Sigmoid colon (tissue), 7 donors: ENCODE measurements at places on chromosomes 2 and 18. TPM values are rescaled to one million over a fixed set of nuclear protein-coding genes. Genes with fewer than 3 reads are reported as not detected.
A peak's percentile ranks its signal among the peaks of the same experiment; 100 is the strongest.

- DNase-seq: no peak
- H3K36me3 ChIP-seq: no peaks in the 10 kb centered on the region
- H3K27me3 ChIP-seq: no peaks in the 10 kb centered on the region
- no peak overlapping the region for H3K4me3 ChIP-seq
- H3K4me1 ChIP-seq: no peaks in the 10 kb centered on the region
These were observed 22.9 kb downstream of the TGIF1 start for GRCh38 chr18:3472681-3473544.

DNA sequence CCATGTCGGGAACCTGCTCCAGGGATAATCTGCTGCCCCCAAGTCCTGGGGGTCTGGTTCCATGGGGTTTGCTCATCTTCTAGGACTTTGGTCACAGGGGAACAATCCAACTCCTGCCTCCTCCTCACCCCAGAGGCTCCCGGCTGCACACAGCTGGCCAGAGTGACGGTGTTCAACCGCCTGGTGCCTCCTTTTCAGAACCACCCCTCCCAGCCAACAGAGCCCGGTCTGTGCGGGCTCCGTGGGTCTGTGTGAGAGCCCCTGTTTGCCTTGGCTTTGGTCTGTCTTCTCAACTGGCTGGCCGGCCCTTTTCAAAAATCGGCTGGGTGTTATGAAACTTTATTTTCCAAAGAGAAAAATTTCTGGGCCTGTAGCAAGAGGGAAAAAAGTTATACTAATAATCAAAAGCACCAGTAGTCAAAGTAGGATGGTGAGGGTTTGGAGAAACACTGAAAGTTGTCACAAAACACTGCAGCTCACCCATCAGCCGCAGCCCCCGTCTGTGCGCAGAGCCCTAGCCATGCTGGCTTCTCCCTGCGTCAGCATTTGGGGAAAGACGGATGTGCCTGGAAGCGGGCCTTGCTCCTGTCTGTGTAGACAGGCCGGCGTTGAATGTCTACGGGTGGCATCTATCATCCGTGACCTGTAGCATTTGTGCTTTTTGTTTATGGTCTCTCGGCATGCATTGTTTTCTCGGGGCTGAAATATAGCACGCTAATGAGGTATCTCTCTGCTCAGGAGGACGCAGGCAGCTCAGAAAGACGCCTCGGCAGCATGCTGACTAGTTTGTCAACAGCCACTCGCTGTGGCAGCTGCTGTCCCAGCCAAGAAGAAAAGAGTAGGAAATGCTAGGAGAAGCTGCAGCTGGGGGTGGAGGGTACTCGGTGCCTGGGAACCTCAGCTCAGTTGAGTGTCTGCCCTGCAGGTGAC is 138.6 kb downstream of the GLI2 start:
- peak; percentile 56 for DNase-seq
- peaks cover 14% of the 10 kb centered on the region for H3K4me1 ChIP-seq
- no peak overlapping the region for H3K4me3 ChIP-seq

DNA sequence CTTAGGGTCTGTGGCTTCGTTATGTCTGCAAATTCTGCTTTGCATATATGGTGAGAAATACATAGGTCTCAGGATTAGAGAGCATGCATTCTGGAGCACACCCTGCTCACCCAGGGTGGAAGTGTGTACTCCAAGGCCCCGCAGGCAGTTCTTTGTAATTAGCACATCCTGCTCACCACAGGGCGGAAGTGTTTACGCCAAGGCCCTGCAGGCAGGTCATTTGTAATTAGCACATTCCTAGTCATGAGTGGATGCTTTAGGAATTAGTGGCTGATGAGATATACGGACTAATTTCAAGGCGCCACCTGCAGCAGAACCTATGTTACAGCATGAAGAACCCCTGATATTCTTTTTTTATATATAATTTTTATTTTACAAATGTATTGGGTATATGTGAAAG is 4.2 kb downstream of the ALLC start:
- H3K4me3 ChIP-seq: no peak overlapping the region
- no peak overlapping the region for H3K27ac ChIP-seq
- H3K4me1 ChIP-seq: no peaks in the 10 kb centered on the region
- H3K36me3 ChIP-seq: no peaks in the 10 kb centered on the region
- no peaks in the 10 kb centered on the region for H3K27me3 ChIP-seq

- no peak overlapping the region for H3K4me3 ChIP-seq
- no peak overlapping the region for H3K27ac ChIP-seq
- H3K36me3 ChIP-seq: no peaks in the 10 kb centered on the region
- peaks cover 27% of the 10 kb centered on the region for H3K27me3 ChIP-seq
These were observed 3.6 kb upstream of the KCNJ3 start for GRCh38 chr2:154694881-154695280.

DNA sequence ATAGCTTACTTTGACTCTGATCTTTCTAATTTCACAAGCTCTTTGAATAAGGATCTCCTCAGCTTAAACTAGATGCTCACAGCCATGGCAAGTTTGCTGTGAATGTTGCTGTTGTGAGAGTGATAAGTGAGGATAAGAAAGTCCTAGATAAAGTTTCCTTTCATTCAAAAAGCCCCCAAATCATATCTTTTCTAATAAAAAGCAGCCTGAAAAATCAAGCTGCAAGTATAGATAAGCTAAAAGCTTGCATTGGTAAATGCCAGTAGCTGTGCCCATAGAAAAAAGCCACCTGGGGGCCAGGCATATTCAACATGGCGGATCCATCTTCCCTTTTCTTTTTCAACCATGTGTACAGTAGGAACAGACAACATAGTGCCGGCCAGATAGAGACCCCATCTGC is 4.3 kb downstream of the NLRC4 start:
- no peaks in the 10 kb centered on the region for H3K36me3 ChIP-seq
- no peak overlapping the region for H3K27ac ChIP-seq
- no peak for DNase-seq
- H3K4me3 ChIP-seq: no peak overlapping the region
- H3K4me1 ChIP-seq: no peaks in the 10 kb centered on the region

DNA sequence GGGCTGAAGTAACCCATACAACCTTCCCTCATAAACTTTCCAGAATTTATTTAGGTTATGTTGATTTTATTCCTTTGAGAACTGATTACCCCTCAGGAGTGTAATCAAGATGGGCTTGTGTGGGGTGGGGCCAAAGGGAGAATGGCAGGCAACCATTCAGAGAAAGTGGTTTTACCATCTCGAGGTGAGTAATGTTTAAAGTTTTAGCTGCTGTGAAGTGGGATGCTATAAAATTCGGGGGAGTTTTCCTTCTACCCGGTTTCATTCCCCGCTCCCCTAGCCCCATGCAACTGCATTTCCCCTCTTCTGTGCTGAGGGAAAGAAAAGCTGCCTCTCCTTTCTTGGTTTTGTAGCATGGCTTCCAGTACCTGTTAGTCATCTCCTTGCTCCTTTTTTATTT is 34.7 kb downstream of the MAP4K4 start:
- H3K27ac ChIP-seq: no peak overlapping the region
- H3K4me1 ChIP-seq: peaks cover 48% of the 10 kb centered on the region
- no peaks in the 10 kb centered on the region for H3K36me3 ChIP-seq
- no peaks in the 10 kb centered on the region for H3K27me3 ChIP-seq

GRCh38 chr2:168295051-168295450 is 47.7 kb upstream of the STK39 start:
- no peak overlapping the region for H3K27ac ChIP-seq
- DNase-seq: no peak
- no peak overlapping the region for H3K4me3 ChIP-seq
- H3K4me1 ChIP-seq: no peaks in the 10 kb centered on the region

DNA sequence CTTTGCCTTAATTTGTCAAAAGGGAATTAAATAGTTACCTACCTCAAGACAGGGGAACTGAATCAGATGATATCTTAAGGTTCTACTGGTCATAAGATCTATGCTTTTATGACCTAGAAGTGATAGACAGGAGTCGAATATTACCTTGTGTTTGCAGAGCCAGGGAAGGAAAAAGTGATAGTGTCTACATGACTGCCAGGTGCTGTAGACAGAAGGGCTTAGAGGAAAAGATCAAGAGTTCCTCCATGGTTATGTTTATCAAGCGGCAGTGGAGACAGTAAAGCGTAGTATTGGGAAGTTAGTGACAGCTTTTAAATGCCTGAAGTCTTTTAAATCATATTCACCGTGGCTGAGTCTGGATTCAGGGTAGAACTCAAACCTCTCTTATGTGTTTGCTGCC is 11.9 kb downstream of the CRIM1 start:
- no peaks in the 10 kb centered on the region for H3K36me3 ChIP-seq
- H3K27me3 ChIP-seq: no peaks in the 10 kb centered on the region
- H3K27ac ChIP-seq: peak overlapping the region; percentile 32
- peaks cover 80% of the 10 kb centered on the region for H3K4me1 ChIP-seq

DNA sequence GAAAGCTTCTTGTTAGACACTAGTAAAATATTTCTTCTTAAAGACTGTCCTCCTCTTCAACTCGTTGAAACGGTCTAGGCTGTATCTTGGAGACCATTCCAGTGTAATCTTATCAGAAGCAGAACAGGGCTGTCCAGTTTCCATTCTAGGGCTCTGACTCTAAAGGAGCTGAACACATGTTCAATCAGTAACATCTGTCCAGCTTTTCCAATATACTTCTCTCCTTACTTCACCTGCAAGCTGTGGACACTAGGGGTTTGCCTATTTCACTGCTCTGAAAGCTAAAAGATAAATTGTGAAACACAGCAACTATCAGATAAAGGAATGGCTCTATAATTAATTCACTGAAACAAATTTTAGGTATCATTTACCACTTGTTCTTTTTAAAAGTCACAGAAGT is 73.8 kb downstream of the ZNF385B start:
- H3K36me3 ChIP-seq: no peaks in the 10 kb centered on the region
- H3K27me3 ChIP-seq: no peaks in the 10 kb centered on the region
- no peak overlapping the region for H3K27ac ChIP-seq
- no peak overlapping the region for H3K4me3 ChIP-seq
- DNase-seq: no peak
- no peaks in the 10 kb centered on the region for H3K4me1 ChIP-seq

- no peak for DNase-seq
- peaks cover 7% of the 10 kb centered on the region for H3K4me1 ChIP-seq
- H3K27me3 ChIP-seq: no peaks in the 10 kb centered on the region
- H3K36me3 ChIP-seq: peaks cover 49% of the 10 kb centered on the region
- H3K27ac ChIP-seq: no peak overlapping the region
These were observed 36.5 kb downstream of the ANO7 start for GRCh38 chr2:241224851-241225438.

GRCh38 chr2:189375842-189376241 is 65.4 kb upstream of the WDR75 start:
- DNase-seq: no peak
- H3K36me3 ChIP-seq: no peaks in the 10 kb centered on the region
- H3K4me3 ChIP-seq: no peak overlapping the region
- H3K27me3 ChIP-seq: no peaks in the 10 kb centered on the region
- H3K27ac ChIP-seq: no peak overlapping the region
- H3K4me1 ChIP-seq: peaks cover 16% of the 10 kb centered on the region

GRCh38 chr18:37307181-37307580 is 258.4 kb downstream of the CELF4 start:
- H3K27me3 ChIP-seq: no peaks in the 10 kb centered on the region
- H3K36me3 ChIP-seq: no peaks in the 10 kb centered on the region
- H3K27ac ChIP-seq: no peak overlapping the region

GRCh38 chr2:15273452-15273851 is 287.7 kb downstream of the NBAS start:
- H3K27me3 ChIP-seq: no peaks in the 10 kb centered on the region
- H3K36me3 ChIP-seq: no peaks in the 10 kb centered on the region
- no peak overlapping the region for H3K27ac ChIP-seq
- DNase-seq: no peak
- no peak overlapping the region for H3K4me3 ChIP-seq

DNA sequence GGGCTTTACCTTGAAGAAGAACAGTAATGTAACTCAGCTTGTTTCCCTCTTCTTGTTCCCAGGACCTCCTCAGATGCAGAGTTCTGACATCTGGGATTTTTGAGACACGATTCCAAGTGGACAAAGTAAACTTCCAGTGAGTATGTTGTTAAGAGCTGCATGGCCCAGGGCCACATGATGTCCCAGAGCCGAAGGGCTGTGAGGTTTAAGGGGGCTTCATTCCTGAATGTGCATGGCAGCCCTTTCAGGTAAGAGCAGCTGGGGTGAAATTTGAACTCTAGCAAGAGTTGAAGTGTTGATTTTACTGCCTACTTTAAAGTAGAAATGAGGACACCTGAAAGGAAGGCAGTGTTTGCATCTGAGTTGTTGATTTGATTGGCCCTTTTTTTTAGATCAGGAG is 13.3 kb downstream of the CHMP1B start:
- H3K4me3 ChIP-seq: no peak overlapping the region
- no peak overlapping the region for H3K27ac ChIP-seq
- no peaks in the 10 kb centered on the region for H3K27me3 ChIP-seq
- DNase-seq: no peak

DNA sequence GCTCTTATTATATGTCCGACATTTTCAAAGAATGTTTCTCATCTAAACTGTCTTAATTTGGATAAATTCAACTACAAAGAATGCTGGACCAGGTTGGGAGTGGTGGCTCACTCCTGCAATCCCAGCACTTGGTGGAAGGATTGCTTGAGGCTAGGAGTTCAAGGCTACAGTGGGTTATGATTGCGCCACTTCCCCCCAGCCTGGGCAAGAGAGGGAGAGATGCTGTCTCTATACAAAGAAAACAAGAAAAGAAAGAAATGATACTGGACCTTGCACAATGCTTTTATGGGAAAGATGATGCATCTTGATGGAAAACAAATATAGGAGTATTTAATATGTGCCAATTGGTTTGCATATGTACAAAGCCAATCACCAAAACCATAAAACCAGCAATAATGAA is 296.7 kb downstream of the LPIN1 start:
- no peaks in the 10 kb centered on the region for H3K27me3 ChIP-seq
- H3K36me3 ChIP-seq: no peaks in the 10 kb centered on the region
- no peaks in the 10 kb centered on the region for H3K4me1 ChIP-seq
- DNase-seq: no peak
- no peak overlapping the region for H3K4me3 ChIP-seq
- H3K27ac ChIP-seq: no peak overlapping the region

- no peak overlapping the region for H3K27ac ChIP-seq
- no peaks in the 10 kb centered on the region for H3K36me3 ChIP-seq
- H3K27me3 ChIP-seq: no peaks in the 10 kb centered on the region
- no peak overlapping the region for H3K4me3 ChIP-seq
- DNase-seq: no peak
These were observed 79.5 kb downstream of the NXPH2 start for GRCh38 chr2:138700716-138701115.

GRCh38 chr2:105324101-105324500 is 5.4 kb downstream of the TGFBRAP1 start:
- no peak overlapping the region for H3K4me3 ChIP-seq
- H3K27me3 ChIP-seq: no peaks in the 10 kb centered on the region
- no peak overlapping the region for H3K27ac ChIP-seq
- no peak for DNase-seq

DNA sequence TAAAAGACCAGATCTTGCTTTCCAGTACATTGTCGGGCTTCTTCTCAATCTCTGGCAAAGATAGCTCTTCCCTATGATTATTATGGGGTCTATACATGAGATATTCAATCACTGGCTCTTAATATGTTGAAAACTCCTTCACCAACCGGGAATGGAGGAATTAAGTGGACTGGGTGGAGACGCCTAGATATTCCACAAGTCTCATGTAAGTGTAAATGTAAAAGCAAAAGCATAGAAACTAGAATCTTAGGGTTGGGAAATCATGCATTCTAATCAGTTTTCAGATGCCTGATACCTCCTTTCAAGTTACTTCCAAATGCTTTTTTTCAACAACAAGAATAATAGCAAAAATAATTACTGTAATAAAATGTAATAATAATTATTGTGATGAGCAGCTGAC is 38.0 kb downstream of the DPP4 start:
- H3K36me3 ChIP-seq: no peaks in the 10 kb centered on the region
- DNase-seq: no peak
- no peaks in the 10 kb centered on the region for H3K27me3 ChIP-seq
- no peaks in the 10 kb centered on the region for H3K4me1 ChIP-seq

SIX2 gene
- polyA plus RNA-seq: not detected

MC5R gene
- polyA plus RNA-seq: not detected

LRATD1 gene
- 31.9 TPM for polyA plus RNA-seq

BMPR2 gene
- polyA plus RNA-seq: 2.5 TPM

MOGAT1 gene
- not detected for polyA plus RNA-seq

GALM gene
- 35.5 TPM for polyA plus RNA-seq

CCBE1 gene
- 0.23 TPM for polyA plus RNA-seq

IAH1 gene
- polyA plus RNA-seq: 72.1 TPM

C2orf92 gene
- 4.2 TPM for polyA plus RNA-seq

SPP2 gene
- not detected for polyA plus RNA-seq
